ENCODE measurements at places on chromosomes 11 and 22.

- no peak for DNase-seq
These were observed 66.7 kb downstream of the HSD17B12 start for GRCh38 chr11:43747130-43747802.

DNA sequence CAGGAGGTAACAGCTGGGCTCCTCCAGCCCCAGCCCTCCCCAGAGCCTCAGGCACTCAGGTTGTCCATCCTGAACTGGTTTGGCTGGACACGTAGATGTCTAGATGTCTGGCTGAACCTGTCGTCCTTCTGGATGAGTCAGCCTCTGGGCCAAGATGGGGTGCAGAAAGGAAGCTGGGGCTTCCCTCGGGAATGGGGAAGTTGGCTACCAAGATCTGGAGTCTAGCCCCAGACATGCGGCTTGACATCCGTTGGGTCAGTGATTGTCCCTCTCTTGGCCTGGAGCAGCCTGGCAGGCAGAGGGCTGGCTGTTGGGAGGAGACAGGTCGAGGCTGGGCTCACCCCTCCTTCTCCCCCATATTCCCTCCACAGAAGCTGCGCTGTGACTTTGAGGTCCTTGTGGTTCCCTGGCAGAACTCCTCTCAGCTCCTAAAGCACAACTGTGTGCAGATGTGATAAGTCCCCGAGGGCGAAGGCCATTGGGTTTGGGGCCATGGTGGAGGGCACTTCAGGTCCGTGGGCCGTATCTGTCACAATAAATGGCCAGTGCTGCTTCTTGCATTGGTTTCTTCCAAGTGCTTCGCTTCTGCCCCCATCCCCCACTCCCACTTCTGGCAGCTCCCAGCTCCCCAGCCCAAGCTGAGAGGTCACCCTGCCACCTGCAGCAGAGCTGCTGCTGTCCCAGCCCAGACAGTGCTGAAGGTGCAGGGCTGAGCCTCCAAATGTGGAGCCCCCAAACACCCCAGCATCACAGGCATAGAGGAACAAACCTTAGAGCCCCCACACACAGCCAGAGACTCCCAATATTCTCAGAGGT is 1.3 kb downstream of the CST6 start:
- no peak for DNase-seq

DNA sequence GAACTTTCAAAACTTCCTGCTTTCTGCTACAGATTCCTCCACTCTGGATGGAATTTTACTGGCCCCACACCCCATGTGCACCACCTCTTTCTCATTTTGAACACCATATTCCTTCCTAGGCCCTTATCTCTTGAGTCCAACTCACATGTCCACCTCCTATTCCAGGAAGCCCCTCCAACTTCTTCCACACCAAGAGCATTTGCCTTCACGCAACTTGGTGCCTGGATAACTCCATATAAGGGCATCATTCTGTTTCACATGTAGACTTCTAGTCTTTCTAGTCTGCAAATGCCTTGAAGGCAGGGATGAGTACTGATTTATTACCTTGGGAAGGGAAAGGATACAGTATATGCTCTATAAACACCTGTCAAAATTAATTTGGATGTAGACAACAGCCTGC is 17.5 kb downstream of the GAB2 start:
- no peak for DNase-seq

DNA sequence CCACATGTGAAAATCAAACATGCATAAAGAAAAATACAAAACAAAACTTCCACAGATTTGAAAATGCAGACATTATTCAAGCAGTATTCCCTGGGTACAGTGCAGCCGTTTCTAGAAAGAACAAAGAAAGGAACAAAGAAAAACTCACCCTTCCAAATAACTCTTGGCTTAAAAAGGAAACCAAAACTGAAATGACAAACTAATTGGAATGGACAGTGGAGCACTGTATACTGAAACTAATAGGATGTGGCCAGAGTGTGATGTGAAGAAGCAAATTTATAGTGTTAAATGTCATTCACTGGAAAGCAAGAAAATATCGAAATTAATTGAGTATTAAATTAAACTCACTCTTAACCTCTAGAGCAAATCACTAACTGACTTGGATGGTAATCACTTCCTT is 55.4 kb downstream of the QSER1 start:
- no peak for DNase-seq

DNA sequence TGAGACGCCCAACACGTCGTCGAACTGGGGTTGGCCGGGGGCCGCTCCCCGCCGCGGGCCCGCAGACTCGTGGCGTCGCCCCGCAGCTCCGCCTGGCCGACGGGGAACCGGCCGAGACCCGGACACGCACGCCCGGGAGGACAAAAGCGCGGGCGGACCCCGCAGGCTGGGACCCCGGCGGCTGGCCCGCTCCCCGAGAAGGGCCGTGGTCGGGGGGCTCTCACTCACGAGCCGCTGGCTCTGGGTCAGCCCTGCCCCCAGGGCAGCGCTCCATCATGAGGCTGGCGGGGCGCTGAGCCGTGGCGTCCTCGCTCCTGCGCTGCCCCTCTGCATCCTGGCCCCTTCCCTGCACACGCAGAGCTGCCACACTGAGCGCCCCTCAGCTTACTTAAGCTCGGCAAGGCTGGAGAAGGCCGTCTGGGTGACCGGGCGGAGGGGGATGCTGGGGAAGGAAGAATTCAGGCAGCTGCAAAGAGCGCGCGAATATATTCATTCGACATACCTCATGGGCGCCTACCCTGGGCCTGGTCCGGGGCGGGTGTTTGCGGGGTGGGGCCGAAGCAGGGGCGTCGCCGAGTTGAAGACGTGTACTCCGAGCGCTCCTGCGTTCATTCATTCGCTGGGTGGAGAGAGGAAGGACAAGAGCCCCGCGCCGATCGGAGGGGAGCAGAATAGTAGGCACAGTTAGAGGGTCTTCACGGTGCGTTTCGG is 579 bp upstream of the CYB5R2 start:
- no peak for DNase-seq

DNA sequence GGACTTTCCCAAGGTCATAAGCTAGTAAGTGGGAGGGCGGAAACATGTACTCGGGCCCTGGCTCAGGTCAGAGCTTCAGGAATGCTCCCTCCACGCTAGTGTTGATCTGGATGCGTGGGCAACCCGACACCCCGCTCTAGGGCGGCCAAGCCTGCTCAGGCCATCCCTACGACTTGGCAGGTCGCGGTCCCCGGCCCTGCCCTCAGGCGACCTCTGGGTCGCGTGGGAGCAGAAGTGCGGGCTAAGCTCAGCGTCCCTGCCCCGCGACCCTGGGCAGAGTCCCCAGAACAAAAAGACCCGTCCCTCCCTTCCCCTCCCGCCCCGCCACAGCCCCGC is 781 bp upstream of the TEF start:
- peak; percentile 19 for DNase-seq

- DNase-seq: no peak
These were observed 13.0 kb upstream of the GNAZ start for GRCh38 chr22:23057331-23057730.

- no peak for DNase-seq
These were observed 1191.9 kb downstream of the BRD1 start for GRCh38 chr22:48635816-48636215.

GRCh38 chr11:82315093-82315492 is 418.6 kb downstream of the FAM181B start:
- no peak for DNase-seq

- DNase-seq: peak; percentile 4
These were observed 1.0 kb upstream of the FNBP4 start for GRCh38 chr11:47768101-47768612.

- no peak for DNase-seq
These were observed 47.8 kb downstream of the BRSK2 start for GRCh38 chr11:1437500-1437899.

DNA sequence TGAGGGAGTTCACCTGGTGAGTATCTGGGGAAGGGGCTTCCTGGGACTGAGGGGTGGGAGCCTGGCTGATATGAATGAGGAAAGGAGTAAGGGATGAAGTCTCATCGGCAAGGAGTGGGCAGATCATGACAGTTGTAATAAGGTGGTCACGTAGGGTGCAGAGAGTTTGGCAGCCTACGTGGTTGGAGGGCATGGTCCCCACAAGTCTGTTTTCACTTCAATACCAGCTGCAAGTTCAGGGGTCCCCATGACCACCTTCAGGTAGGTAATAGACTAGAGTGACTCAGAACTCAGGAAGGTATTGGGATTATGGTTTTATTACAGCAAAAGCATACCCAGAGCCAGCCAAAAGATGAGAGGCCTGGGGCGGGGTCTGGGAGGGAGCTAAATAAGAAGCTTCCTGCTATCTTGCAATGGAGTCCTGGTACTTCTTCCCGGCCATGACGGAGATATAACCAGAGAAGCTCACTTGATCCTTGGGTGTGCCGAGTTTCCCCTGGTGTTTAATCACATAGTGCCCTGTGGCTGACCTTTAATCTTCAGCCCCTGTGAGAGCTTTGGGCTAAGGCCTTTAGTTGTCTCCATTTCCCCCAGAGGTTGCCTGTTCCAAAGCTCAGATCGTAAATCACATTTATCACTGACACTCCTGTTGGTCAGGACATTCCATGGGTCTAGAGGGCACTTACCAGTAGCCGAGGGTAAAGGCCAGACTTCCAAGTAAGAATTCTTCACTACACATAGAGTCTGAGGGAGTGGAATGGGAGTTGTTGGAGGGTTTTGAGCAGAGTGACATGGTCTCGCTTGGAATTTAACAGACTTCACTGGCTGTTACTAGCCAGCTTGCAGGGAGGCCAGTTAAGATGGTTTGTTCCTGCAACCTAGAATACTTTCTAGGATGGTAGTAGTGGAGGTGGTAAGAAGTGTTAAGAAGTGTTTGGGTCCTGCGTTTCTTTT is 9.1 kb downstream of the SLC3A2 start:
- no peak for DNase-seq

GRCh38 chr22:46541536-46541935 is 4.1 kb upstream of the CELSR1 start:
- DNase-seq: no peak

GRCh38 chr11:109016724-109017123 is 351.9 kb downstream of the DDX10 start:
- no peak for DNase-seq

DNA sequence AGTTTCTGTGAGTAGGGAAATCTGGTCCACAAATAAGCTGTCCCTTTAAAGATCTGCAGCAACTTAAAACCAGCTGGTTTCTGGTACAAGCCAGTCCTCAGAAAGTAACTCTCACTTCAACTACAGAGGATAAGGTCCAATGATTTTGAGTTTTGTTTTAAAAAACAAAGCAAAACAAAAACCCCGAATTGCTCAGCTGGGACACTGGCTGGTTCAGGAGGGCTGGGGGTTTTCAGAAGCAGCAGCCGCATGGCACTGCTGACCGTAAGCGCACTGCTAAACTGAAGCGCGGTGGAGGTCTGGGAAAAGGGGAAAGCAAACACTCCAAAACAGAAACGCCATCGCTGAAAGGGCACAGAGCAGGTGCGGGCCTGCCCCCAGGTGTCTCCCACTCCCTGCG is 59.7 kb downstream of the MICAL3 start:
- no peak for DNase-seq

DNA sequence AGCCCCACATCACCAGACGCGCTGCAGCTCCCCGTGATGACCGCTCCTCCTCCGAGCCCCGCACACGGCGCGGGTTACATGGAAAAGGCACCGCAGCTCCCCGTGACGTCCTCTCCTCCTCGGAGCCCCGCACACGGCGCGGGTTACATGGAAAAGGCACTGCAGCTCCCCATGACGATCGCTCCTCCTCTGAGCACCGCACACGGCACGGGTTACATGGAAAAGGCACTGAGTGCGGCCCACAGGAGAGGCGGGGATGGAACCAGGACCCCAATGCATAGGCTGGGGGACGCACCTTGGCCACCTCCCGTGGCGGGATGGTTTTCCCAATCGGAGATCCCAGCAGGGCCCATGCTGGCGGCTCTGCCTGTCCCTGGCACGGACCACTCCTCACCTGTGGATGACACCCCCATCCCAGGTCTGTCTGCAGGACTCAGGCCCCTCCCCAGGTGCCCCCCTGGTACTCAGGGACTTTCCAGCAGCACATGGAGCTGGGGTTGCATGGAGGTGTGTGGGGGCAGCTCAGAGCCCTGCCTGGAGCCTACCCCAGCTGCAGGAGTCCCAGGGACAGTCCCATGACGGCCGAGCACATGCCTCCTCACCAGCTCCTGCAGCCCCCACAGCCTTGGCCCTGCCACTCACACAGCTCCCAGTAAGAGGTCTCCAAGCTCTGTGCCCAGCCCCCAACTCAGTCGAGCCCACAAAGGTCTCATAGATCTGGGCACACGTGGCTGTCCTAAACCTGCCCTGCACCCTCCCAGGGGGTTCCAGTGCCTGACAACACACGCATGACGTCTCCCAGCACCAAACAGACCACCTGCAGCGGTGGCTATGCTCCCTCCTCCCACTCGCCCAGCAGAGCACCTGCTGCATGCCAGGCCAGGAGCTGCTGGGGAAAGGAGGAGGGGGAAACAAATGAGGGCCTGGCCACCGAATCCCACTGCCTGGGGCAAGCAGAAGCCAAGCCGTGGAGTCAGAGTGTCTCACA is 166.6 kb downstream of the BRD1 start:
- no peak for DNase-seq

DNA sequence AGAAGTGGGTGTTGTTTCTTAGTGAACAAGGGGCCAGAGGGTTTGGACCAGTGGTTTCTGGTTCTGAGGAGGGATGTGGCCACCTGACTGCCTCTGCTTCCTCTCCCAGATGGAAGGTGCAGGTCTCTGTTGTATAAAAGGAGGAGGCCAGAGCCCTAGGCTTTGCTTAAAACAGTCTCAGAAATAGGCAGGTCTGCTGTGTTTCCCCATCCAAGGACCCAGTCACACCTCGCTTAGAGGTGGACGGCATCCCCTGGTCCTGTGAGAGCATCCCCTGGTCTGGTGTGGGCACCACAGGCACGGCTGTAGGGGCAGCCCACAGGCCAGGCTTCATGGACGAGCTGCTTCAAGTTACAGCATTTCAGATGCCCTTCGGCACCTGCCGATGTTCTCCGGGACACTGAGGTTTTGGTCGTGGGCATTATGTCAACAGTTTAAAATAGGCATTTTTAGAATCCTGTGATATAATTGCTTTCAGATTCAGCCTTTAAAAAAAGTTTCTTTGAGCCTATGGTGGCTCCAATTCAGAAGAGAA is 45.7 kb upstream of the SHANK2 start:
- no peak for DNase-seq

DNA sequence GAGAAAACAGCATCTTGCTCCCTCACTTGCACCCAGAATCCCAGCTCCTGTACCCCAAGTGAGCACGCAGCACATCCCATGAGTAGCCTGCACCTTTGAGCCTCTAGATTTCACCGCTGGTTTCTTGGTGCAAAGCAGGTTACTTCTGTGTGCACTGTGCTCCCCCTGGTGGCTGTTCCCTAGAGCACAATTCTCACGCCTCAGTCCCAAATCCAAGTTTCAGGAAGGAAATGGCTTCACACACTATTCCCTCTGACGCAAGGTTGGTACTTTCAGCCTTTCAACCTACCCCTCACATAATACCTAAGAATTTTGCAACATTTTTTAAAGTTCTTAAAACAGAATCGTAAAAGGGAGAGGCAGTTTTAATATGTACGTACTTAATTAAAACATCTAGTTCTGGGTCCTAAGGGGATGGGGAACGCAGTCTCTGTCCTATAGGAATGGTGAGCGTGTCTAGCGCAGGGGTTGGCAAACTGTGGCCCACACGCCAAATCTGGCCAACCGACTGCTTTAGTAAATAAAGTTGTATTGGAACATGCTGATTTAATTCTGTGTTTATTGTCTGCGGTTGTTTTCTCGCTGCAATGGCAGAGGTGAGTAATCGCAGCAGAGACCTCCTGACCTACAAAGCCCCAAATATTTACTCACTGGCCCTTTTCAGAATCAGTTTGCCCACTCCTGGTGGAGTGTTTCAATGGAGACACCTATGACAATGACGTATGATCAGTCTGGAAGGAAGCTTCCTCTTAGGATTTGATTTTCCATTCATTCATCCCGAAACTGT is 27.5 kb downstream of the DHCR7 start:
- DNase-seq: no peak
